B cell (primary cell): ENCODE measurements at places on chromosomes 5 and 9. TPM values are rescaled to one million over a fixed set of nuclear protein-coding genes. Genes with fewer than 3 reads are reported as not detected.

DNA sequence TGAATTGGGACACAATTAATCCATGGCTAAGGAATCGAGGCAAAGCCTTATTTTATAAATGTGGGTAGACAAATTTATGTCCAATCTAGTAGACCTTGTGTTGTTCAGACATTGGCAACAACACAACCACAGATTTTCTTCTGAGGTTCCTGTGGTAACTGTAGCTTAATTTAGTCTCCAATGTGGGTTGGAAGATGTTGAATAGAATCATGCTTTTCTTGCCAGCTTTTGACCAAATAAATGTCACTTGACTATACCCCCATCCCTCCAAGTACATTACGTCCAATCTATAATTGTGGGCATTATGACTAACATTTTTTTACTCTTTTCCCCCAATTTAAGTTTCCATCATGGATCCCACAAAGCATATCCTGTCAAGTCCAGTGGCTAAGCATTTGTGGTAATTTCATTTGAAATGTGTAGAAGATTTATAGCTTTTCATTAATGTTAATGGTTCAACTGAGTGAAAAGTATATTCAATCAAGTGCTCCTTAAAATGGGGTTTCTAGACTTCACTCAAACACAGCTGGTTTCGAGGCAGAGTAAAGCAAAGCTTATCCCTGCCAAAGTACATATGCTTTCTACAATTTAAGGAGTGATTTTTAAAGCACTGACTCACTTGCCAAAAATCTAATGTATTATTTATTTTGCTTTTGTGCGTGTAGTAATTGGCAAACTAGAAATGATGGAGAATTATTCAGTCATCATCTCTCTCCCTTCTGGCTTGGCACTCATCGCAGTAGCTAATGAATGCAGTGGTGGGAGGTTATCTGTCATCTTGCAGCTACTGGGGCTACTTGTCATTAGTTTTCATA is 141.8 kb downstream of the FAM174A start:
- no peak overlapping the region for H3K27ac ChIP-seq
- H3K36me3 ChIP-seq = no peaks in the 10 kb centered on the region
- H3K4me1 ChIP-seq = no peaks in the 10 kb centered on the region
- no peak overlapping the region for H3K4me3 ChIP-seq
- DNase-seq = no peak

- H3K27ac ChIP-seq = no peak overlapping the region
- no peaks in the 10 kb centered on the region for H3K36me3 ChIP-seq
- H3K27me3 ChIP-seq = no peaks in the 10 kb centered on the region
- H3K4me1 ChIP-seq = peaks cover 4% of the 10 kb centered on the region
These were observed 4.6 kb downstream of the FLT4 start for GRCh38 chr5:180644825-180645273.

DNA sequence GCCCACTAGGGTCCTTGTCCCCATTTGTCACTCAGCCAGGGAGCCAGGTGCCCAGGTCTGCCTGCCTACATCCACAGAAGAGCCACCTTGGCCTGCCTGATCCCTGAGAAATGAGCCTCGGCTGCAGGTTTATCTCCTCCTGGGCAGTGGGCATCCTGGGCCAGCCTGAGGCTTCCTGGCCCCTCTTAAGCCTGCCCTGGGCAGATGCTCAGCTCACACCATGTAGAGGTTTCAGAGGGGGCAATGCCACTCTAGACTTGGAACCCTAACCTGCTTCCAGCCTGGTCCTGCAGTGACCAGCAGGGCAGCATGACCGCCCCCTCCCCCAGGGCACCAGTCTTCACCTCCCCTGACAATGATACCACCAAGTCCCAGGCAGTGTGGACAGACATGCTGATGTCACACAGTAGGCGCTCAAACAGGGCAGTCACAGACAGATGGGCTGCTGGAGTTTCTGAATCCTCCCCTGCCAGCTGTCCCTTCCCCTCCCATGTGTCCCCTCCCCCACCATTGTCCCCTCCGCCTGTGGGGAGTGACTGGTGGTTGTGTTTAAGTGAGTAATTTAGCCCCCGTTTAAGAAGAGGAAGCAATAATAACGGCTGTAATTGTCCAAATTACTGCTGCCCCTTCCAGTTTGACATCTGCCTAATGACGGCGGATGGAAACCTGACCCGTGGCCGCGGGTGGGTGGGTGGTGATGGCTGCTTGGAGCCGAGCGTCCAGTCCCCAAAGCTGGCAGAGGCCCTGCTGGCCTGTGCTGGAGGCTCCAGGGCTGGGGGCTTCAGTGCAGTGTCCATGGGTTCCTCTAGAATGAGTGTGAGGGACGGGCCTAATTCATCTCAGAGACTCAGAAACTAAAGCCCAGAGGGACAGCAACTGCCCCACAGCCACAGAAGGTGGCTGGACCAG is 147.7 kb downstream of the BARX1 start:
- H3K36me3 ChIP-seq = no peaks in the 10 kb centered on the region
- no peaks in the 10 kb centered on the region for H3K27me3 ChIP-seq
- H3K4me3 ChIP-seq = no peak overlapping the region
- no peak for DNase-seq

- DNase-seq = no peak
- no peaks in the 10 kb centered on the region for H3K4me1 ChIP-seq
- no peak overlapping the region for H3K4me3 ChIP-seq
- H3K27ac ChIP-seq = no peak overlapping the region
- H3K36me3 ChIP-seq = no peaks in the 10 kb centered on the region
These were observed 6.5 kb upstream of the CCDC192 start for GRCh38 chr5:127696683-127697082.

GRCh38 chr5:16571016-16571415 is 45.8 kb downstream of the RETREG1 start:
- no peaks in the 10 kb centered on the region for H3K4me1 ChIP-seq
- H3K4me3 ChIP-seq = no peak overlapping the region
- no peaks in the 10 kb centered on the region for H3K27me3 ChIP-seq
- DNase-seq = no peak

The GPRIN1 gene
- 0.35 and 0.72 TPM in 2 replicates for polyA plus RNA-seq

The SLC6A7 gene
- polyA plus RNA-seq = not detected in 2 replicates

DNA sequence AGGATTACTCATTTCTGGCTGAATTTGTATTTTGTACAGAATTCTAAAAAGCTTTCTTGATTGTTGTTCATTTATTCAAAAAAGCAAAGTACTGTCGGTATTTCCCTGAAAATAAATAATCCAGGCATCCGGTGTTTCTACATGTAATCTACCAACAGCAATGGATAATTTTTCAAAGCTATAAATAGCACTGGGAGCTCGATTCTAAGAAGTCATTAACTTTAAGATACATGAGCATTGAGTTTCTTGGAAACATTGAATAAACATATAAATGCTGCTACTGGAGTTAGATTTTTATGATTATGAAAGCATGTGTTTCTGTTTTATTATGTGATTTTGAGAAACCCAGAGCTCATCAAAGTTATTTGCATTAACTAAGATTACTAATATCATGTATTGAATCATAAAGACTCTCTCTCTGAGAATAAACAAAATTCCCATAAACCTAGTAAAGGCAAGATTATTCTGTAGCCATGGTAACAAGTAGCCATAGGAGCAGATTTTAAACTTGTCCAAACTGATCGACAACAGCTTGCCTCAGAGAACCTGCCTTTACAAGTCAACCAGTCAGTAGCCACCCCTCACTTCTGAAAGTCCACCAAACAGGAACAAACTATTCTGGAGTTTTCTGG is 197.0 kb downstream of the DRD1 start:
- DNase-seq = no peak
- H3K4me1 ChIP-seq = no peaks in the 10 kb centered on the region
- no peak overlapping the region for H3K4me3 ChIP-seq
- H3K27ac ChIP-seq = no peak overlapping the region

The IL5 gene
- polyA plus RNA-seq = not detected in 2 replicates

DNA sequence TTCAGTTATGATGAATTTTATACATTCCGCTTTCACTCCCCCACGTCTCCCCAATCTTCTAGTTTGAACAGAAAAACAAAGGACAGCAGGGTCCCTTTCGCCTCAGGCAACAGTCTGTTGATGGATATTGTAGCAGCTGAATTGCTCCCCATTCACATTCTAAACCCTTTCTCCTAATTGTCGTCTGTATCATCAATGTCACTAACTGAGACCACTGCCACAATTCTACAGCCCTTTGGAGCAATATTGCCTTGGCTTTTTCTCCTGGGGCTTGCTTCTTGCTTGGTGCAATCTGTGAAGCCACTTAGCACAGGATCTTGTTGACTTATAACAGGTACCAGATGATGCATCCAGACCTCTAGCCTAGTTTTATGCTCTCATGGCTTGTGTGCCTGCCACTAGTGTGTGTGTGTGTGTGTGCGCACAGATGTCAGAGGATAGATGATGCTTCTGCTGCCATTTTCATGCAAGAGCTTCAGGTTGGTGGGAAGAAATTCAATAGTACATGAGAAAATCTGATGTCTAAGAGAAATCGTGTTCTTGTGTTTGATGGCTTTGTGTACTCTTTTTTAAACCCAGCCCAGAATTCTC is 195.2 kb upstream of the ISL1 start:
- no peaks in the 10 kb centered on the region for H3K27me3 ChIP-seq
- H3K4me1 ChIP-seq = no peaks in the 10 kb centered on the region

DNA sequence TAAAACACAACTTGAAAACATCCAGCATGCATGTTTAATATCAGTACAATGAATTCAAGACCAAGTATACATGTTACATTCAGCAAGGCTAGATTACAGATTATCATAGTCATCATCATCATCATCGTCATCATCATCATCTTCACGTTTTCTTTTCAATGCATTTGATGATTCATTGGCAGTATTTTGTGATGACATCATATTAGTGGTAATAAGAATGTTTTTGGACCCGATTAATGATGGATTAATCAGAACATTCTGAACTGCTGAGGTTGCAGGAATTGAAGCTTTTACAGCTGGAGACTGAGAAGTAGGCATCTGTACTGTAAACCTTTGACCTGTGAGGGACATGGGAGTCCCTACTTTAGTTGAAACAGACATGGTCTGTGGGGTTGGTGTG is 4.5 kb downstream of the AK6 start:
- DNase-seq = no peak
- H3K36me3 ChIP-seq = peaks cover 3% of the 10 kb centered on the region
- peaks cover 14% of the 10 kb centered on the region for H3K4me1 ChIP-seq
- no peak overlapping the region for H3K4me3 ChIP-seq
- H3K27me3 ChIP-seq = no peaks in the 10 kb centered on the region

DNA sequence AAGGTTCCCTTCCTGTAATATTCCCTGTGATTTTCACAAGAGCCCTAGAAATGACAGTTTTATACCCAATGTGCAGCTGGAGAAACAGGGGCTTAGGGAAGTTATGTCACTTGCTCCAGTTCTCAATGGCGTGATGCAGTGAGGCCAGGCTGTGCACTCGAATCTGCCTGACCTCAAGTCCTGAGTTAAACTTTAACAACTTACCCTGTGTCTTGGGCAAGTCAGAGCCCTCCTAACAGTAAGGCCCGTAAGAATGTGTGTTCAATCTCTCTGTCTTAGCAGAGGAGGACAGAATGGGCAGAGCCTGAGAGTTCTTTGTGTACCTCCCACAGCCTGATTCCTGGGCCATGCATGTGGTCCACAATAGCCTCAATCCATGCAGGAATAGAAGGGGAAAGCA is 181.1 kb downstream of the TRIM32 start:
- no peaks in the 10 kb centered on the region for H3K4me1 ChIP-seq
- no peaks in the 10 kb centered on the region for H3K27me3 ChIP-seq
- no peak for DNase-seq
- no peak overlapping the region for H3K4me3 ChIP-seq
- no peak overlapping the region for H3K27ac ChIP-seq

- no peaks in the 10 kb centered on the region for H3K4me1 ChIP-seq
- no peak overlapping the region for H3K4me3 ChIP-seq
- H3K27ac ChIP-seq = no peak overlapping the region
- H3K27me3 ChIP-seq = no peaks in the 10 kb centered on the region
- DNase-seq = no peak
These were observed 291.2 kb upstream of the DMRT1 start for GRCh38 chr9:550333-550732.

DNA sequence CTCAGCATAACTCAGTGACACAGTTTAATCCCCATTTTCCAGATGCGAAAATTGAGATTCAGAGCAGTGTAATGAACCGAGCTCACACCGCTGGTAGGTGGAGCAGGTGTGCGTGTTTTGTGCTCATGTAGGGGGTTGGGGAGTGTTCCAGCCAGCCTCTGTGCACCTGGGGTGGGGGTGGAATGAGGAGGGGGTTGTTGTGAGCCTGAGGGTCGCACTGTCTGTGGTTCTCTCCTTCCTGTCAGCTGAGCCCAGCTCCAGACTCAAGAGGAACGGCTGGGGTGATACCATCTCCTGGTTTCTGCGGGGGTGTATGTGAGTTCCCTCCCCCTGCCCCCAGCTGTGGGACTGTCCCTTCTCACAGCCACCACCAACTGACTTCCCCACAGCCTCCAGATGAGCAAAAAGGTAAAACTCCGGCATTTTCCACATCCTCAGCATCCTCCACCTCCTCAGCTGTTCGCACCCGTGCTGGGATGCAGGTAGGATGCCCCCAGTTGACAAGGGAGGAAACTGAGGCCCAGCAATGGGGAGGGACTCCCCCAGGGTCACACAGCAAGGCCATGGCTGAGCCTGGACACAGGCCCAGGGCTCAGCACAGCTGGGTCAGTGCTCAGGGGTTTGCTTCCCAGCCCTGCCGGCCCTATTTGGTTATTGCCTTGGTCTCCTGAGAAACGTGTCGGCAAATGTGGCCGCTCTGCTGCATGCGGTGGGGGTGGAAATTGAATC is 2.1 kb downstream of the SH2D3C start:
- H3K4me1 ChIP-seq = peaks cover 35% of the 10 kb centered on the region
- no peaks in the 10 kb centered on the region for H3K27me3 ChIP-seq
- H3K27ac ChIP-seq = peak overlapping the region; percentile 97
- no peaks in the 10 kb centered on the region for H3K36me3 ChIP-seq
- peak; percentile 90 for DNase-seq

The BNIP1 gene
- polyA plus RNA-seq = 15.0 and 34.4 TPM in 2 replicates

GRCh38 chr9:69397384-69398214 is 72.6 kb downstream of the ENTREP1 start:
- no peak for DNase-seq
- H3K36me3 ChIP-seq = no peaks in the 10 kb centered on the region
- no peaks in the 10 kb centered on the region for H3K4me1 ChIP-seq
